ENCODE measurements at places on chromosomes 2 and 18.
A peak's percentile ranks its signal among the peaks of the same experiment; 100 is the strongest.

DNA sequence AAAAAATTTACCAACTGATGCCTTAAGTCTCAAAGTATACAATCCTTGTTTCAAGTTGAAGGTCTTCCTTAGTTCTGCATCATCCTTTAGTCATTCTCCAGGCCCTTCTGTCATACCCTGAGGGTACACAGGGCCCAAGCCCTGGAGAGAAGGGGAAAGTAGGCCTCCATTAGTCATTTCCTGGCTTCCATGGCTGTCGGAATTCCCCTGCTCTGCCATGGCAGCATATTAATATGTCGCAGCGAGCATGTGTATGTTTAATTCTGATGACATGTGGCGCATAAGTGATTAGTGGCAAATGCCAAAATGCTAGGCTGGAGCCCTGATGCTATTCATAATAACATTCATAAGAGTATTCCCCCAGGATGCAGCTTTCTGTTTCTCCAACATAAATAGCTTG is 22.1 kb downstream of the GPR39 start:
- peak; percentile 89 for DNase-seq

- DNase-seq, result no peak
Observed at GRCh38 chr2:200130762-200131166, 175.4 kb downstream of the MAIP1 start.

GRCh38 chr2:14759082-14759481 is 126.6 kb downstream of the LRATD1 start:
- DNase-seq, result no peak

- no peak for DNase-seq
Observed at GRCh38 chr18:1294229-1294628, 389.6 kb downstream of the ADCYAP1 start.

GRCh38 chr2:233351423-233351822 is 2.9 kb upstream of the DGKD start:
- no peak for DNase-seq
